ENCODE measurements at places on chromosomes 11 and 22.

- DNase-seq: no peak
Measured at GRCh38 chr22:49791682-49792081, 36.0 kb downstream of the BRD1 start.

GRCh38 chr11:10728154-10728553, 22.9 kb upstream of the CTR9 start:
- DNase-seq: no peak

DNA sequence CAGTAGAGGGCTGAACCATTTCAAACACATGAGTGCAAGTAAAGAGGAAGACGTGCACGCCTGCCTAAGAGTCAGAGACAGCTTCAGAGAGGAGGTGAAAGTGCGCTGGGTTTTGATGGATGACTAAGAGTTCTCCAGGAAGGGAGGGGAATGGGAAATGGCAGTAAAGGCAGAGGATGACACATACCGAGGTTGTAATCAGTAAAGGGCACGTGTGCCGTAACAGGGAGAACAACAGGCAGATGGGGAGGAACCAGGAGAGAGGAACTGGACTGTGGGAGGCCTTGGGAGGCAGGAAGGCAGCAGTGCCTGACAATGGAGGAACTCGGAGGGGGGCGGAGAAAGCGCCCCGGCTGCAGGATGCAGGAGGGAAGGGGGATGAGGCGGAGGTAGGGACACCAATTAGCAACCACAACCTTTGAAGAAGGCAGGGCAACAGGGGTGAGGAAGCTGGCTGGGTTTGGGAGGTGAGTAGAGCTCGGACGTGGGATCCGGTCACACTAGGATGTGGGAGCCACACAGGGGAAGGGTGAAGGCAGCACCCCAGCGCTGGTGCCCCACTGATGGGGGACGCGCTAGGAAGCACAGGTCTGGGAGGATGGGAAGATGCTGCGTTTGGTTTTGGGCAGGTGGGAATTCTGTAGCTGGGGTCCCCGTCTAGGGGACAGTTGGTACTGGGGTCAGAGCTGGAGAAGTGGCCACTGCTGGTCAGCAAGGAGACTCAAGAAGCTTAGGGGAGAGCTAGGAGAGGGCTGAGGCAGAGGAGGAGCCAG, 67.4 kb downstream of the SCUBE1 start:
- no peak for DNase-seq

- no peak for DNase-seq
Measured at GRCh38 chr11:28962502-28962901, 854.3 kb downstream of the METTL15 start.

DNA sequence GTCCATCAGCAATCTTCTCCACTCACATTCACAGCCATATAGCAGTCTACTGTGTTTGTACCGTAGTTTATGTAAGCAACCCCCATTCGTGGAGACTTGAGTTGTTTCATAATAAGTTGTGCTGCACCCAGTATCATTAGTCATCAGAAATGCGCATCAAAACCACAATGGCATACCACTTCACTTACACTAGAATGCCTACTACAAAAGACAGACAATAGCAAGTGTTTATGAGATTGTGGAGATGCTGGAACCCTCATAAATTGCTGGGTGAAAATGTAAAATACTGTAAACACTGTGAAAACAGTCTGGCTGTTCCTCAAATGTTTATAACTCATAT, 133.3 kb downstream of the ATXN10 start:
- no peak for DNase-seq

GRCh38 chr11:18394928-18395734, 768 bp downstream of the LDHA start:
- no peak for DNase-seq

DNA sequence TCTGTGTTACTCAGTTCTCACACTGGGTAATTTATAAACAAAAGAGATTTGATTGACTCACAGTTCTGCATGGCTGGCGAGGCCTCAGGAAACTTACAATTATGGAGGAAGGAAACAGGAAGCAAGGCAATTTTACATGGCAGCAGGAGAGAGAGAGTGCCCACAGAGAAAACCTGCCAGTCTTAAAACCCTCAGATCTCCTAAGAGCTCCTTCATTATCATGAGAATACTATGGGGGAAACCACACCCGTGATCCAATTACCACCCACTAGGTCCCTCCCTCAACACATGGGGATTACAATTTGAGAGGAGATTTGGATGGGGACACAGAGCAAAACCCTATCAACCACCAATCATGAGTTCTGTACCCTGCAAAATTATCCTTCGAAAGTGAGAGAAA, 1180.8 kb downstream of the JRKL start:
- no peak for DNase-seq

DNA sequence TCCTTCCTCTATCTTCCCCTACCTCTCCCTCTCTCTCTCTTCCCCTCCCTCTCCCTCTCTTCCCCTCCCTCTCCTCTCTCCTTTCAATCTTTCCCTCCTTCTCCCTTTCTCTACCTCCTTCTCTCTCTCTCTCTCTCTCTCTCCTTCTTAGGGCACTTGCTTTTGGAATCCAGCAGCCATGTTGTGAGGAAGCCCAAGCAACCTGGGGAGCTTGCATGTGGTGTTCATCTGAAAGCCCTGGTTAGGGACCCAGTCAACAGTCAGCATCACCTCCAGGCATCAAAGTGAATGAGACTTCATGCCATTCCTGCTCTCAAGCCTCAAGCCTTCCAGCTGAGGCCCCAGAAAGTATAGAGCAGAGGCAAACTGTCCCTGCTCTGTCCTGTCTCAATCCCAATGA, 65.6 kb upstream of the SHISAL1 start:
- no peak for DNase-seq

DNA sequence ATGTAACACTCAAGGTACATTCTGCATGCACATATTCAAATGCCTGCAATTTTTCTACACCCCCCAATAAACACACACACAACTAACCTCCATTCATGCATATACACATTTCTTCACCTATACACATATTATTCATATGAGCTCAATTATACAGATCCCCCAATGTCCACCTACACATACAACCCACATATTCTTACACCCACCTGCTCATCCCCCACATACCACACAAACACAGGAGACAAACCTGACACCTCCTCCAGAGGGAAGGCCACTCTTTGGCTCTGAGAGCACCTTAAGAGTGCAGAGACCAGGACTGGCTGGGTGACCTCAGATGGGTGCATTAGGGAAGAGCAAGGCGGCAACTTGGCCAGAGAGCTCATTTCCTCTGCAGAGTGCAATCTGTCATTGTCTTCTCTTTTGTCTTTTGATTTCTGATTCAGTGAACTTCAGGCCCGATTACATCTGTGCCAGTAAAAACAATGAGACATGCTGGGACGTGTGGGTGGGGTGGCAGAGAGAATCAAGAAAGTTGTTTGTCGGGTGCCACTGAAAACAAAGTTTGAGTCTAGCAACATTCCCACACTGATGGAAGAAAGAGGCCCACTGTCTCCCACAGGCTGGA, 208.4 kb downstream of the NXPE2 start:
- DNase-seq: no peak

- no peak for DNase-seq
Measured at GRCh38 chr11:98561252-98561651, 459.5 kb upstream of the CNTN5 start.

DNA sequence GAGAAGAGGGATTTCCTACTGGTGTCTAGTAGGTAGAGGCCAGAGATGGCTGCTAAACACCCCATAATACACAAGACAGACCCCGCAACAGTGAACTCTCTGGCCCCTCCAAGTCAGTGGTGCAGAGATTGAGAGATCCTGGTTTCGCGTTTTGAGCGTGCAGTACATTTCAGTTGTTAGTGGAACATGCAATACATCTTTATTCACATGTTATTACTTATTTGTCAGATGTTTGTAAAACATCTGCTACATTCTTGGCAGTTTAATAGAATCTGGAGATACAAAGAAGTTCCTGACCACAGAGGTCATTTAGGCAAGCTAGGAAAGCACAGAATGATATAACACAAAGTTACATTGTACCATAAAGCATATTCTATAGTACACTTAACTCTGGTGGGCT, 41.5 kb downstream of the ST3GAL4 start:
- DNase-seq: no peak

DNA sequence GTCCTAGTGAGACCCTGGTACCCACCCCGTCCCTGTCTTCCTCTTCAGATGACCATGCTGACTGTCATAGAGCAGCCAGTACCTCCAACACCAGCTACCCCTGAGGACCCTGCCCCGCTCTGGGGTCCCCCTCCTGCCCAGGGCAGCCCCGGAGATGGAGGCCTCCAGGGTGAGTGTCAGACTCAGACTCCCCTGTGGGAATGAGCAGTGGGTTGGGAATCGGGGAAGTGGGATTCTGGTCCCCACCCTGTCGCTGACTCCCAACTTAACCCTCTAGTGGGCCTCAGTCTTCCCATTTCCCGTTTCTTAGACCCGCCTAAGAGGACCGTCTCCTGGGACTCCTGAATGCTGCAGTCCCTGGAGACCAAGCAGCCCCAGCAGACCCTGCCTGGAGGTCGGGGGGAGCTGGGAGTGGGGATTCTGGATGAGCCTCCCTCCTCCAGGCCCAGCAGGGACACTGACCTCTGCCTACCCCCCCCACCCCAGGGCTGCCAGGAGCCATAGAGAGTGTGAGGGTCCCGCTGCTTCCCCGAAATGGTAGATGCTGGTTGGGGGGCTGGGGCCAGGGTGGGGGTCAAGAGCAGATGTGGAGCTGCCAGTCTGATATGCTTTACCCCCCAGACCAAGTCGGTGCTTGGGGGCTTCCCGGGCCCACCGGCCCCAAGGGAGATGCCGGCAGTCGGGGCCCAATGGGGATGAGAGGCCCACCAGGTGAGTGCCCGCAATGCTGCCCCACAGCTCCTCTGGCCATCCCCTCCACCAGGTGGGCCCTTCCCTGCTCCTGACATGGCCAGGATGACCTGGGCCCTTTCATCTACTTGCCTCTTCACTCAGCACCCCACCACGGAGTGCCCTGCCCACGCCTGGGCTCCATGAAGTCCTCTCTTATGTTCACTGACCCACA, 25.5 kb downstream of the EMID1 start:
- DNase-seq: no peak

DNA sequence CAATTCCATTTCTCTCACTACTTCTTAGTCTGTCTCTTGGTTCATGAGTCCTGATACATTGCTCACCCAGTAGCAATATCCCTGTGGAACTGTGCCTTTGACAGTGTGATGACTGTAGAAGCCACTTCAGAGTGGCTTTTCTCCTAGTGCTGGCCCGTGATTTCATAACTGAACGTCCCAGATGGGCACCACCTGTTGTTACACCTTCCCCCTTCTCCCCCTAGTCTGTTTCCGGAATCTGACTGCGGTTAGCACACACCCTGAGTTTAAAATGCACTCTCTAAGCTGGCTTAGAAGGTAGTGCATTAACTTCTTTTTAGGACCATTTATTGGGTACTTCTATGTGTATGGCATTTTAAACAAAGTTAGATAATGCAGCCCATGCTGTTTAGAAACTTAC, 83.0 kb downstream of the ALX4 start:
- DNase-seq: no peak

DNA sequence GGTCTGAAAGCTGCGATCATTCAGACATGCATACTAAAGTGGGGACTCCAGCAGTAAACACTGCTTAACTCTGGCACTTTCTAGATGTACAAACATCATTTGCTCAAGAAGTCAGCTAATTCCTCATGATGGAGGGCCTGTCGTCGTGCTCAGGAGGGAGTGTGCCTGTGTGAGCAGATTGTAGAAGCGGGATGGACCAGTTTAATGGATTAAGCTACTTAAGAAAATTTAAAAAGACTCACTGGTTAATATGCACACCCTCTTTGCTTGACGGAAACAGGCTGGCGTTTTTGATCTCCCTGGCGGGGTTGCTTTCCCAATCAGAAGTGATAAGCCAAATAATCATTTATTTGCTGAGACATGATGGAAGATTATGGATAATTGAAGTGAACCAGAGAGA, 79.0 kb downstream of the LDLRAD3 start:
- no peak for DNase-seq

- no peak for DNase-seq
Measured at GRCh38 chr22:35472488-35472887, 68.1 kb upstream of the RASD2 start.

GRCh38 chr11:3947061-3947460, 91.6 kb downstream of the STIM1 start:
- no peak for DNase-seq

DNA sequence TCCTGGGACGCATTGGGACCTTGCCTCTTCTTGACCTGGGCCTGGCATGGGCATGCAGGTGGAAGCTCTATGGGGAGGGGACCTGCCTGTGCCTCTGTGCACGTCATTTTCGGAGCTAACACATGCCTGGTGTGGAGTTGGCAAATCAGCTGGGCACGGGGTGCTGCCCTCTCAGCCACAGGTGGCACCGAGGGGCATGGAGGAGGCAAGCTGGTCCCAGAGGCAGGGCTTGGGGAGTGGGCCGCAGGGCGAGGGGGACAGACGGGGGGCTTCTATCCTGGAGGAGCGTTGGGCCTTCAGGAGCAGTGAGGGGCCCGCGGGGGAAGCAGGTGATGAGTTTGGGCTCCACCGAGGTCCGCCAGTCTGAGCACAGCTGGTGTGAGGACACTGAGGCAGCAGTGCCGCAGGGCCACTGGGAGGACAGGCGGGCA, 362.0 kb downstream of the TBC1D22A start:
- no peak for DNase-seq

Data from activated CD4-positive, alpha-beta T cell treated with anti-CD3 and anti-CD28 coated beads, Interleukin-2, amount 50 U/mL, for 24 hours (primary cell).